Thoracic aorta (tissue), 2 donors: ENCODE measurements at places on chromosomes 6 and 20.

GRCh38 chr6:128738112-128738511 lies 144.8 kb upstream of the LAMA2 start:
- DNase-seq, result no peak

DNA sequence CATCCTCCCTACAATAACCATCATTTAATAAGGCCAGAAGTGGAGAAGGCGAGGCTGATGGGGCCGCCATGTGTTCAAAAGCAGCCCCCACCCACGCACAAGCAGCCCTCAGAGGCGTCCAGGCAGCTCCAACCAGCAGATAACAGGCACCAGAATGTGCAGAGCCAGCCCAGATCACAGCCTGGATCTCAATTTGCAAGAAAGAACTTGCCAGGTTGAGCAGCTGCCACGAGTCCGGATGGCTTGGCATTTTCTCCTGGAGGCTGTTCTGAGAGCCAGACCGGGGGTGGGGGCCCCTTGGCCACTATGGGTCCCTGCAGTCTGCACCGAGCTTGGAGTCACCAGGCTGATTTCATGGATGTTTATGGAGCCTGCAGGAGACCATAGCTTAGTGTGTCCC lies 338.1 kb downstream of the PREX1 start:
- DNase-seq, result no peak

DNA sequence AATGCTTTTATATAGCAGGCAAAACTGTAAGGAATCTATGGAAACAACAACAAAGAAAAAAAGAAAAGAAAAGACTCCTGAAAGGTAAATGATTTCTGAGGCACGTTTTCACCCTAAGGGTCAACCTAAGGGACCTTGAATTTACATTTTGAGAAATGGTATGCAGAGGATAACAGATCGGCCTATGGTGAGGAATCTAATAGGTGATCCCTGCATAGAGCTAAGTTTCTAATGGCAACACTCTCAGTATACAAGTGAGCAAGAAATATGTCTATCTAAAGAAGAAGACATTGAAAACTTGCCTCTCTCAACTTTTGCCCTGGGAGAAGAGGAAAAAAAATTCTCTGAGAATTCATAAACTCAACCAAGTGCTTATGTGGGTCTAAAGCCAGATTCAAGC lies 18.9 kb upstream of the AKAP7 start:
- no peak for DNase-seq

DNA sequence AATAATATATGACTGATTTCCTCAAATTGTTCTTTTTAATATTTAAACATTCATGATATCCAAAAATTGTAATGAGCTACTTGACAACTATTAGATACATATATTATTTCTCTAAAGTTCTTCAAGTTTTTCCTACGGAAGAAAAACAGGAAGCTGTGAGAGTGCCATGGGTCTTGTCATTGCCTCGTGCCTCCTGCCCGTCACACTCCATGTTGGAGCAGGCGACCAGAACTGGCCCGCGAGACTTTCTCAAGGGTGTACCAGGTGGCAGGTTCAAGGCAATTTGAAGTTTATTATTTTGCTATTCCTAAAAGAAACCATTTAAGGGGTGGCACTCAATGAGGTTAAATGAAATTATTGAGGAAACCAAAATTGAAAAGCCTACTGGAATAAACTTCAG lies 337.2 kb downstream of the HACE1 start:
- no peak for DNase-seq

DNA sequence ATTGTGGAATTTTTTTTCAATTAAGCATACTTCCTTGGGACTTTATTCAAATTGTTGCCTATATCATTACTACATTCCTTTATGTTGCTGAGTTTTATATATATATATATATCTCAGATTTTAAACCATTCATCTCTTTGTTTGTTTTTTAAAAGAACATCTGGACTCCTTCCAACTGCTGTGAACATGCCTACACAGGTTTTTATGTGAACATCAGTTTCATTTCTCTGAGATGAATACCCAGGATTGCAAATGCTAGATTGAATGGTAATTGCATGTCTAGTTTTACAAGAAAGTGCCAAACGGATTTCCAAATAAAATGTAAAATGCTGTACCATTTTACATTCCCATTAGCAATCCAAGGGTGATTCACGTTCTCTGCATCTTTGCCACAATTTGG lies 1289.3 kb downstream of the HACE1 start:
- no peak for DNase-seq

DNA sequence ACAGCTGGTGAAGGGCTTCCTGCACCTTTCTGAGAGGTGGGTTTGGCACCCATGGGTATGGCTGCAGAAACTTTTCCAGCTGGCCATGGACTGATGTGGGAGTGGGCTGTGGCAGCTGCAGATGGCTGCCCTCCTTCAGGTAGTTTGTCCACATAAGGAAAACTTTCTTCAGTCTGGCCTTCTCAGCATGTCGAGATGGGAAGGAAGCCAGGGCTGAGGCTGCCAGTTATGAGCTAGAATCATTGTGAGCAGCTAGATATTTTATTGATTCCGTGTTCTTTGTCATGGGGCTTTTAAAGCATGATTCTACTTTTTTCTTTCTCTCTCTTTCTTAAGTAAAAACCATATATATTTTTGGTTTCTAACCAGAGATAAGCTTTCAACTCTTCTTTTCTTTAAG lies 16.6 kb downstream of the NKX2-4 start:
- no peak for DNase-seq

- DNase-seq, result no peak
Measured at GRCh38 chr6:142294679-142295078, 7.1 kb upstream of the ADGRG6 start.

- no peak for DNase-seq
Measured at GRCh38 chr6:148868314-148868713, 121.5 kb downstream of the UST start.

DNA sequence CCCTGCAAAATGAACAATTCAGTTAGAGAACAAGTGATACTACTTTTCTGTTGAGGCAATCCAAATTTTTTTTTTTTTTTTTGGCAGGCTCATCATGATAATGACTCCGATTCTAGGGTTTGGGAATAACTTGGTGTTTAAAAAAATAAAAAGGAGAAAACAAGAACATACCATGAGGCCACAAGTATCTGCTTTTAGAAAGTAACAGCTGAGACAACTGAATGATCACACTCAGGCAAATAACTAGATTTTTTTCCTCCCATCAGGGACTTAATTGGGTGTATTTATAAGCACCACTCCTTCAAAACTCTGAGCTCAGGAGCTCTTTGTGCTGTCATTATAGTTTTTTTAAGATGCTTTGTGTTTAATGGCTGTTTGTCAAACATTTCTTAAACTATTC lies 29.6 kb downstream of the PAK5 start:
- DNase-seq, result no peak

DNA sequence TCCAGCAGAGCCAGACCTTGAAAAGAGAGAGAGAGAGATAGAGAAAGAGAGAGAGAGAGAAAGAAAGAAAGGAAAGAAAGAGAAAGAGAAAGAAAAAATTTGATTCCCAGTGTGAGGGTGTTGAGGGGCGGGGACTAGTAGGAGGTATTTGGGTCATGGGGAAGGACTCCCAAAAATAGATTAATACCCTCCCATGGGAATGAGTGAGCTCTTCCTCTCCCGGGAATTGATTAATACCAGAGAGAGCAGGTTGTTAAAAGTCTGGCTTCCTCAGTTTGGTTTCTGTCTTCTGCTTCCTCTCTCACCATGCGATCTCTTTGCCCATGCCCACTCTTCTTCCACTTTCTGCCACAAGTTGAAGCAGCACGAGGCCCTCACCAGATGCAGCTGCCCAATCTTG lies 28.8 kb upstream of the CFAP206 start:
- DNase-seq, result no peak

DNA sequence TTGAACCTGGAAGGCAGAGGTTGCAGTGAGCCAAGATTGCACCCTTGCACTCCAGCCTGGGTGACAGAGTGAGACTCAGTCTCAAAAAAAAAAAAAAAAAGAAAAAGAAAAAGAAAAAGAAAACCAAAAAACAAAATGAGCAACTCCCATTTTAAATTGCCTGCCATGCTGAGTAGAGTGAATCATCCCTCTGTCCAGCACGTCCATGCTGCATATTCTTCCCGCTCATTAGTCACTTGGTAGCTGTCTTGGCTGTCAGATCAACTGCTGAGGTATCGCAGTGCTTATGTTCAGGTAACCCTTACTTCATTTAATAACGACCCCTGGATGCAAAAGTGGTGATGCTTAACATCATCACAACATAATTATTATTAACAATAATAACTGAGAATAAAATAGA lies 72.6 kb upstream of the RNF24 start:
- no peak for DNase-seq

DNA sequence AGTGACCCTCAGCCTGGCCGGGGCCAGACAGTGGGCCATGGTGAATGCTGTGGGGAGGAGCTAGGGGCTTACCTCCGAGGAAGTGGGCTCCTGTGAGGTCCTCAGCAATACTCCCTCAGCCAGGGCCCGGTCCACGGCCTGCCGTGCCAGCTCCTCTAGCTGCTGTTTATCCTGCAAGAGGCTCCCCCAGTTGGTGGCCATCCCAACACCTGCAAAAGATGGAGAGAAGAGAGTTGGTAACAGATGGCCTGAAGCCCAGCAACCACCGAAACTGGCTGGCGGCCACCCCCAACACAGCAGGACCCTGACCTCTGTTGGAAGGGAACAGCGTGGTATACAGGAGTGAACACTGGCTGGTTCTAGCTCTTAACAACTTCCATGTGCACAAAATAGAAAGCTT lies 4.0 kb downstream of the GSS start:
- no peak for DNase-seq

GRCh38 chr6:138907167-138907566 lies 80.9 kb downstream of the REPS1 start:
- DNase-seq, result no peak

DNA sequence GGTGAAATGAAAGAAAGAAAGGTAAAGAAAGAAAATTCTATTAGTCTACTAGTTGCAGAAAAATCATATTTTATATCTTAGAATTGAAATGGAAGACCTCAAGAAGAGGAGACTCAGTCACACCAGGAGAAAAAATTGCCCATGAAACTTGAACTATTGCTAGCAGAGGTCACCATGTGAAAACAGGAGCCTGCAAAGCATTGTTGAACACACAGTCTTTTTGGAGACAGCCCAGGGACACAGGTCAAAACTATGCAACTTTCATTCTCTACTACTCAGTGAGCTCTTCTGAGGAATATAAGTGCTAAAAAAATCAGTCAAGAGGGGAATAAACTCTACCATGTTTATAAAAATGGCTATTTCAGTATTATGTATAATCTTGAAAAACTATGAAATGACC lies 89.8 kb upstream of the TENT5A start:
- no peak for DNase-seq

DNA sequence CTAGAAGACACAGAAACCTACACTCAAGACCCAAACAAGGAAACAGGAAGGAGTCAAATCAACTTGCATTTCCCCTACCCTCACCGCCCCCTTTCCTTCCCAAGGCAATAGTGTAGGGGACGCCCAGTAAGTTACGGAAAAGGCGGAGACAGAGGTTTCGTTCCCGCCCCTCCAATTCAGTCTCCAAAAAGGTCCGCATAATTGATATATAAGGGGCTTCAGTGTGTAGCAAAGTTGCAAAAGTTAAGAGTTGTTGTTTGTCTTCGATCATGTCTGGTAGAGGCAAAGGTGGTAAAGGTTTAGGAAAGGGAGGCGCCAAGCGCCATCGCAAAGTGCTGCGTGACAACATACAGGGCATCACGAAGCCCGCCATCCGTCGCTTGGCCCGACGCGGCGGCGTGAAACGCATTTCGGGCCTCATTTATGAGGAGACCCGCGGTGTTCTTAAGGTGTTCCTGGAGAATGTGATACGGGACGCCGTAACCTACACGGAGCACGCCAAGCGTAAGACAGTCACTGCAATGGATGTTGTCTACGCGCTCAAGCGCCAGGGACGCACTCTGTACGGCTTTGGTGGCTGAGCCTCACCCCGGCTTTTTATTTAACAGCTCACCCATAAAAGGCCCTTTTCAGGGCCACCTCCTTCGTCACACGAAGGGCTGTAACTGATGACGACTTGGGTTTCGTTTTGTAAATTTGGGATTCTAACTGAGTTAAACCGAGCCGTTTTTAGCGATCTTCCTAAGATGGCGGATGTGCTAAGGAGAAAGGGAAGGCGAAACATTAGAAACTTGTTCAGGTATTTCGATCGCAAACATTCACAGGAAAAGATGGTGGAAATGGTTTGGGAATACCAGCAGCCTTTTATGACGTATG lies 124.6 kb upstream of the BTN3A2 start:
- no peak for DNase-seq

DNA sequence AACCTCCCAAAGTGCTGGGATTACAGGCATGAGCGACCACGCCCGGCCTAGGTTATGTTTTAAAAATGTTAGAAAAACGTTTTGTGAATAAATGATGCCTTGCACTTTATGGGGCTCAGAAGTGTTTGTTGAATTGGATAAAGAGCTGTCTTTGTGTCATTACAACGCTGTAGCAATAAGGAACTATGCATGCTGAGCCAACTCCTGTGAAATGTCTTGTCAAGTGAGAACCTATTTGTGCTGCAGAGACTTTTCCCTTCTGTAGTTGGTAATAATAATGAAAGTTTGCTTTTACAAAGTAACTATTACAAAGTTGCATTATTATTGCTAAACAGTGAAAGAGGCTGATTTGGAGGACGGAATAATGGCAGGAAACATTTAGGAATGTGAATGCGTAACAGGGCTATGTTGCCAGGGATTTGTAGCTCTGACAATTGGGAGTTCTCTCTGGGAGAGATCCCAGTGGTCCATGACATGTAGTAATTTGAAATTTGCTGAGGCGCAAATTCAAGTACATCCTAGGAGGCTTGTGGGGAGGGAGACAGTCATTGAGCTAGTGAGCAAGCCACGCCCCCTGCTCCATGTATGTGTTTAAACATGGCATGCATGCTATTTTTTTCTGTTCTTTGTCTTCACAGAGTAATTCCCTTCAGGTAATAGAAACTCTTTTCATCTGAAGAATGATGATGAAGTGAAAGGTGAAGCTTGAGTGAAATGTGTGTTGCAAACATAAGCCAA lies 16.8 kb upstream of the BICRAL start:
- DNase-seq, result no peak

- no peak for DNase-seq
Measured at GRCh38 chr6:153942361-153942760, 96.7 kb upstream of the OPRM1 start.

DNA sequence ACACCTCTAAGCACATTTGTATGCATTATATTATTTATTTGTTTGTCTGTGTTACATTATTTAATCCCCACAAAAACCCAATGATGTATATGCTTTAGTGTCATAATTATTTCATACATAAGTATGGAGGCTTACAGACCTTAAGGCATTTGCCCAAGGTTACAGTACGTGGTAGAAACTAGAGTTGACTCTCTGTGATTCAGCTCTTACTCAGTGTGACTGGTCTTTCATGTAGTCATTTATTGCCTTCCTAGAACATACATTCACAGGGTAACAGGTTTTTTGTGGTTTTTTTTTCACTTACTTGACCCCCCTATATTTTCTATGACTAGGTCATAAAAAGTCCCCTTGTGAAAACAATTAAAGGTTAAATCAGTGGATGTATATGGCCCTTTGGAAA lies 566.8 kb downstream of the TFAP2A start:
- no peak for DNase-seq

GRCh38 chr6:119067091-119067490 lies 11.4 kb downstream of the FAM184A start:
- no peak for DNase-seq

DNA sequence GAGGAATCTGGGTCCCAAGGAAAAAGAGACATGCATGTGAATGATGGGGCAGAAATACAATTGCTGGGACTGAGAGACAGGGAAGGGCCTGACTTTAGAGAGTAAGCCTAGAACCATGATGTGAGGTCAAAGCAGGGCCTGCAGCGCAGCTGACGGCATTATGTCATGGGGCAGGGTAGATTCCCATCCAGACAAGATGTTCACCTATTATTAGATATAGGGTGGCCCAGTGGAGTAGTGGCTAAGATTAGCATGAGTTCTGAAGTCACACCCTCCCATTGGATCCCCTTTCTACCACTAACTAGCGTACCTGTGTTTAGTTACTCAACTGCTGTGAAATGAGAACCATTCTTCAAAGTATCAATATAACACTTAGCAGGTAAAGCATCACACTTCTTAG lies 39.6 kb downstream of the NDUFAF5 start:
- DNase-seq, result no peak
